ENCODE measurements at places on chromosomes 7 and 10. TPM values are rescaled to one million over a fixed set of nuclear protein-coding genes. Genes with fewer than 3 reads are reported as not detected.

TUBAL3 gene
- not detected for total RNA-seq

NUDT13 gene
- total RNA-seq = not detected

CNPY1 gene
- not detected for total RNA-seq

LRMDA gene
- total RNA-seq = not detected

CCDC146 gene
- total RNA-seq = not detected

EPHA1 gene
- not detected for total RNA-seq

CYP2C19 gene
- not detected for total RNA-seq

NME8 gene
- total RNA-seq = not detected

PARD3 gene
- total RNA-seq = 50.0 TPM

LBX1 gene
- 2.0 TPM for total RNA-seq

ABLIM1 gene
- total RNA-seq = 19.4 TPM

FGFR2 gene
- 6.3 TPM for total RNA-seq

DGKB gene
- not detected for total RNA-seq

LEP gene
- not detected for total RNA-seq

ASZ1 gene
- not detected for total RNA-seq

CALHM1 gene
- total RNA-seq = not detected

WEE2 gene
- not detected for total RNA-seq

AEBP1 gene
- total RNA-seq = 45.8 TPM

UPK3B gene
- total RNA-seq = not detected

FAM237B gene
- not detected for total RNA-seq

C10orf143 gene
- 3.6 TPM for total RNA-seq

LRRD1 gene
- not detected for total RNA-seq

NRCAM gene
- total RNA-seq = 0.79 TPM

SPACDR gene
- total RNA-seq = 0.56 TPM
